ENCODE measurements at places on chromosomes 16 and 17.

DNA sequence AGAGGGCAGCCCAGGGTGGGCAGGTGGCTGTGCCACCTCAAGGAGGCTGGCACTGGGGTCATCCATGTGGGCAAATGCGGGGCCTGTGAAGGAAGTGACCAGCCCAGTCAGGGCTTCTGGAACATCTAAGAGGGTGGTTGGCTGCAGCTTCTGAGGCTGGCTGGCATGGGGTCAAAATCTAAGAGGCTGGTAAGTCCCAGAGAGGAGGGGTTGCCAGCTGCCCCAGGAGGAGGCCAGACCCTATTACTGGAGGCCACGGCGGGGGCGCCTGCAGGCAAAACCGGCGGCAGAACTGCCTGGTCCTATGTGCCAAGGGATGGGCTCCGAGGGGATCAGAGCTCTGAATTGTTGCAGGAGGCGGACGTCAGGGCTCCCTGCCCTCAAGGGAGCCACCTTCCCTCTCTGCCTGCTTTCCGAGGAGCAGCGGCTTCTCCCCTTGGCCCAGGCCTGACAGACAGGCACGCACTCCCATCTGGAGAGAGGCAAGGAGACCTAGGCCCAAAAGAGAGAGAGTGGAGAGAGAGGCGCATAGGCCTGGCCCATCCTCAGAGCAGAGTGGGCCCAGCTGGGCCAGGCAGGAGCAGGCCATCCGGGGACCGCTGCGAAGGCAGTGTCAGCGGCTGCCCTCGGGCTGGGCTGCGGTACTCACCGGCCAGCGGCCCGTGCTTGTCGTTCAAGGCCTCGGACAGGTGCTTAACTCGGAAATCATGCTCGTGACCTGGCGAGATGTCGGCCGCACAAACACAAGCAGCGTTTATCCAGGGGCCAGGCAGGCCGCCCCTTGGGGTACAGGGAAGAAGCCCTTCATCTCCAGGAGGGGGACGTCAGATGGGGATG lies 10.9 kb downstream of the ZACN start:
- no peak for DNase-seq

DNA sequence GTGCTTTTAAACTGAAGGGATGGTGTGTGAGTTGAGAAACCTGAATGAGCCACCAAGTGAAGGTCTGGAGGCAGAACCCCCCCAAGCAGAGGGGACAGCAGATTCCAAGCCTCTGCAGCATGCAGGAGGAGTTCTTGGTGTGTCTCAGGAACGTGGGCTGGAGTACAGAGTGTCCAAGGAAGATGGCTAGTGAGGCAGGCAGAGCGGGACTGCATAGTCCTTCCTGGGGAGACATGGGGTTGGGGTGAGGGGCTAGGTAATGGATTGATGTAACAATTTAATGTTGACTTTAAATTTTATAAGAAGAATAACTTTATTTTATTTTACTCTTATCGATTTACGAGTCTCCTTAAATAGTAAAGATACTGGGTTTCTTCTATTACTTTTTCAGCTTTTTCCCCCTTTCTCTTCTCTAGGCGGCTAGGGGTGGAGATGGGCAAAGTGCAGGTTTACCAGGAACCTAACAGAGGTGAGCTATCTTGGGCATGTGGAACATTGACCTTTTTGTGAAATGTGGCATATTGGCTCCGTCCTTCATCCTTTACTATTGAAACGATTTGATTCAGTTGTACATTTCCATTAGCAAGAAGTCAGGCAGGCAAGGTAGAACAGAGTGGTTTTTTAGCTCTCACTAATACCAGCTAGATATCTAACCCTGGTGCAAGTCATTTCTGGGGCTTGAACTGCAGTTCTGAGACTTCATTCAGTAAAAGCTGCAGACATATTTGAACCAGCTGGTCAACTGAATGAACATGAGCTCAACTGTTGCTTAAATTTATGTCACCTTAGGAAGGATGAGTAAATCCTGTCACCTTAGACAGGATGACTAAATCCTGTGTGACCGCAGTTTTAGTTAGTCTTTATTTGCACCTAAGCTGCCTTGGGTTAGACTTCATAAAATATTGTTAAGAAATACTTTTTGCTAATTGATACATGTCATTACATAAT lies 9.2 kb downstream of the PRPSAP2 start:
- DNase-seq: no peak

GRCh38 chr17:1880851-1881630 lies 51.2 kb downstream of the RPA1 start:
- DNase-seq: no peak

DNA sequence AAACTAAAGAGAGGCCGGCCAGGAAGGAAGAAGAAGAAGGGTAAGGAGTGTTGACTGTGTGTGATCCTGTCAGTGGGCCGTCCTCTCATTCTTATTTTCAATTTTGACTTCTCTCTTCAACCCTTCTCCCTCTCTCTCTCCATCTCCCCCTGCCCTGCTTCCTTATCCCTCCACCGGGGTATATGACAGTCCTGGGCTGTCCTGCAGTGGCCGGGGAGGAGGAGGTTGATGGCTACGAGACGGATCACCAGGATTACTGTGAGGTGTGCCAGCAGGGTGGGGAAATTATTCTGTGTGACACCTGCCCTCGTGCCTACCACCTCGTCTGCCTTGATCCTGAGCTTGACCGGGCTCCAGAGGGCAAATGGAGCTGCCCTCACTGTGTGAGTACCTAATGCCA lies 5.6 kb downstream of the CHD3 start:
- no peak for DNase-seq

GRCh38 chr16:56372013-56372634 lies 53.2 kb downstream of the AMFR start:
- DNase-seq: no peak

DNA sequence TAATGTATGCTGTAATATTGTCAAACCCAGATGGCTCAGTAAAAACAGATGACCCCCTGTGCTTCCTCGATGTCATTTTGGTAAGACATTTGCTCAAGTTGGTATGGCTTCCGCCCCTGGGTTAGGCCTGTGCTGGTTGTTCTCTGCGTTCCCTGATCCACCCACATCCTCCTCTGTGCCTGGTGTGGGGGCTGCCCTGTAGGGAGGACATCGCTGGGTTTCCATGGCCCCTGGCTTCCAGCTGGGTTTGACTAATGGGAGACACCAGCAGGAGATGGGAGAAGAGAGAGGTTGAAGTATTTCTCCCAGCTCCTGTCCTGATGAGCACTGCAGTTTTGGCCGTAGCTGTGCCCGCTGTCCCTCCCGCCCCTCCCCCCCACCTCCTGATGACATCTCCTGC lies 4.4 kb upstream of the MFAP4 start:
- DNase-seq: no peak
